GM23248 (cell line): ENCODE measurements at places on chromosomes 6 and 20.

GRCh38 chr6:144178323-144178722 is 28.0 kb downstream of the STX11 start:
- DNase-seq = no peak

GRCh38 chr20:59006864-59007664 is at the start of gene CTSZ:
Gene CTSZ (minus strand): TSS chr20:59007254. CDS start chr20:59007128, 126 bp downstream.
- peak; percentile 68 for DNase-seq

DNA sequence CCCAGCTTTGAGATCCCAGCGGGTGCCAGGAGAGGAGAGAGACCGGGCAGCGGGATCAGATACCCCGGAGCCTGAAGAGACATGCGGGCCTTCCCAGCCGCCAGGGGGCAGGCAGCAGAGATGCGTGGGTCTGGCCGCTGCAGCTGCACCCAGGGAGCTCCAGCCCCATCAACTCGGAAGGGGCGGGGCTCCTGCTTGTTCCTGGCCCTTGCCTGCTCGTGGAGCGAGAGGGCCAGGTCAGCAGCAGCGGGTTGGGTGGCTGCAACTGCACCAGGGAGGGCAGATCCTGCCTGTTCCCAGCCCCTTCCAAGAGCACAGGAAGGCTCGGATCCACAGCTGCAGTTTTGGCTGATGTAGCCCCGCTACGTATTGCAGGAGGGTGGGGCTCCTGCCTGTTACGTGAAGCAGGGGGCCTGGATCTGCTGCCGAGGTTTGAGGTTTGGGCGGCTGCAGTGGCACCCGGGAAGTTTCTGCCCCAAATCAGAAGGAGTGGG is 532.8 kb downstream of the RFPL4B start:
- no peak for DNase-seq

- DNase-seq = peak; percentile 22
Measured at GRCh38 chr6:147201885-147202515, 2.2 kb upstream of the STXBP5 start.

- DNase-seq = peak; percentile 92
Measured at GRCh38 chr6:73695619-73696421, at the start of gene CD109. Gene CD109 (plus strand): TSS chr6:73696203. CDS start chr6:73696216, 13 bp downstream.

DNA sequence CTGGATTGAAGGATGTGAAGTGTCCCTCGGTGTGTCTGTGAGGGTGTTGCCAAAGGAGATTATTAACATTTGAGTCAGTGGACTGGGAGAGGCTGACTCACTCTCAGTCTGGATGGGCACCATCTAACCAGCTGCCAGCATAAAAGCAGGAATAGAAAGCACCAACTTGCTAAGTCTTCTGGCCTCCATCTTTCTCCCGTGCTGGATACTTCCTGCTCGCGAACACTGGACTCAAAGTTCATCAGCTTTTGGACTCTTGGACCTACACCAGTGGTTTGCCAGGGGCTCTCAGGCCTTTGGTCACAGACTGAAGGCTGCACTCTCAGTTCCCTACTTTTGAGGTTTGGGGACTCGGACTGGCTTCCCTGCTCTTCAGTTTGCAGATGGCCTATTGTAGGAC is 220.3 kb upstream of the LRFN2 start:
- DNase-seq = peak; percentile 65

- no peak for DNase-seq
Measured at GRCh38 chr6:20582586-20583443, 48.6 kb downstream of the CDKAL1 start.

- DNase-seq = no peak
Measured at GRCh38 chr6:51913265-51913664, 174.1 kb downstream of the PKHD1 start.
